Stimulated activated CD8-positive, alpha-beta memory T cell treated with anti-CD3 and anti-CD28 coated beads, Interleukin-15, amount 100 ng/mL, for 4 hours (primary cell): ENCODE measurements at places on chromosomes 2 and 18.

- no peak for DNase-seq
Observed at GRCh38 chr2:171407030-171407675, 26.6 kb downstream of the METTL8 start.

DNA sequence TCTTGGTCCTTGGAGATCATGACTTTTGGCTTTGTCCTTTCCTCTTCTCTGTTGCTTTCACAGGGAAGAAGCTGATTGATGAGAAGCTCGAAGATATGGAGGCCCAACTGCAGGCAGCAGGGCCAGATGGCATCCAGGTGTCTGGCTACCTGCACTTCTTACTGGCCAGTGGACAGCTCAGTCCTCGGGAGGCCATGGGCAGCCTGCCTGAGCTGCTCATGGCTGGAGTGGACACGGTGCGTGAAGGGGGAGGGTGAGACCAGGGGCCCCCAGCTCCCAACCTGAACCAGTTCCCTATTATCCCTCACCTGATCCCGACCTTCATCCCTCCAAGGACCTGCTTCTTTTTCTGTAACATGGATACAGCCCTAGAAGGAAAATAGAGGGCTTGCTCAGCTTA, 18.7 kb downstream of the PRKAG3 start:
- no peak for DNase-seq

GRCh38 chr2:199606193-199606780, 148.5 kb upstream of the SATB2 start:
- DNase-seq: no peak

- DNase-seq: no peak
Observed at GRCh38 chr18:9658087-9658641, 43.8 kb upstream of the PPP4R1 start.

- no peak for DNase-seq
Observed at GRCh38 chr18:905307-905947, 756 bp downstream of the ADCYAP1 start.

- no peak for DNase-seq
Observed at GRCh38 chr2:233486778-233487552, 79.6 kb downstream of the USP40 start.

DNA sequence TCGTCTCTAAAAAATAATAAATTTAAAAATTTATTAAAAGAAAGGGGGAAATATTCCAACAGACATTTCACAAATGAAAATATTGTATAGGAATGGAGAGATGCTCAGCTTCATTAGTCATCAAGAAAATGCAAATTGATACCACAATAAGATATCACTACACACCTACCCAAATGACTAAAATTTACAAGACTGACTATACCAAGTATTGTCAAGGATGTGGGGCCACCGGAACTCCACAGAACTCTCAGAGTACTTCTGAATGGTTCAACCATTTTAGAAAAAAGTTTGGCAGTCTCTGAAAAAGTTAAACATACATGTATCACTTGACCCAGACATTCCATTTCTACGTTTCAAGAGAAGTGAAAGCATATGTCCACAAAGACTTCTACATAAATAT, 163.4 kb downstream of the EHBP1 start:
- no peak for DNase-seq

GRCh38 chr2:88735133-88735532, 43.7 kb downstream of the RPIA start:
- DNase-seq: no peak
